Colonic mucosa (tissue), 4 donors: ENCODE measurements at places on chromosomes 11 and 22. TPM values are rescaled to one million over a fixed set of nuclear protein-coding genes. Genes with fewer than 3 reads are reported as not detected.

The UBQLNL gene
- not detected for total RNA-seq

DNA sequence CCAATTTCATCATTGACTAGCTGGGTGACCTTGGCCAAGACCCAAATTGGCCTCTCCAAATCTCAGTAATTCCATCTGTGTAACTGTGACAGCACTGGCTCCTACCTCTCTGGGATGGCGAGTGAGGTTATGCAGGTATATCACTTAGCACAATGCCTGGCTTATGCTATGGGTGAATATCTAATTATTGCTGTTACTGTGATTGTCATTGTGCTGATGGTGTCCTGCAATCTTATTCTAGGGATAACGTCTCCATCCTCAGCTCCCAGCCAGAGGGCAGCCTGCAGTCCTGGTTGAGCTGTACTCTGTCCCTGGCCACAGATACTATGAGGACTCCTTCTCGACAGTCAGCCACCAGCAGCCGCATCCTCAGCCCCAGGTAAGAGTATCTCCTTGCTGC lies 164.8 kb upstream of the SEZ6L start:
- no peak for DNase-seq
- H3K4me3 ChIP-seq, result no peak overlapping the region
- H3K4me1 ChIP-seq, result no peaks in the 10 kb centered on the region
- H3K27ac ChIP-seq, result no peak overlapping the region

GRCh38 chr11:120579611-120580031 lies 68.1 kb downstream of the GRIK4 start:
- H3K27ac ChIP-seq, result no peak overlapping the region
- no peaks in the 10 kb centered on the region for H3K4me1 ChIP-seq
- no peaks in the 10 kb centered on the region for H3K36me3 ChIP-seq
- no peaks in the 10 kb centered on the region for H3K27me3 ChIP-seq
- no peak for DNase-seq
- no peak overlapping the region for H3K4me3 ChIP-seq

GRCh38 chr11:30495437-30495836 lies 90.7 kb downstream of the MPPED2 start:
- no peak overlapping the region for H3K27ac ChIP-seq
- no peaks in the 10 kb centered on the region for H3K36me3 ChIP-seq
- H3K4me3 ChIP-seq, result no peak overlapping the region

GRCh38 chr11:80034801-80035200 lies 594.0 kb upstream of the TENM4 start:
- DNase-seq, result no peak
- H3K4me1 ChIP-seq, result no peaks in the 10 kb centered on the region
- H3K27me3 ChIP-seq, result no peaks in the 10 kb centered on the region
- no peaks in the 10 kb centered on the region for H3K36me3 ChIP-seq
- H3K4me3 ChIP-seq, result no peak overlapping the region

DNA sequence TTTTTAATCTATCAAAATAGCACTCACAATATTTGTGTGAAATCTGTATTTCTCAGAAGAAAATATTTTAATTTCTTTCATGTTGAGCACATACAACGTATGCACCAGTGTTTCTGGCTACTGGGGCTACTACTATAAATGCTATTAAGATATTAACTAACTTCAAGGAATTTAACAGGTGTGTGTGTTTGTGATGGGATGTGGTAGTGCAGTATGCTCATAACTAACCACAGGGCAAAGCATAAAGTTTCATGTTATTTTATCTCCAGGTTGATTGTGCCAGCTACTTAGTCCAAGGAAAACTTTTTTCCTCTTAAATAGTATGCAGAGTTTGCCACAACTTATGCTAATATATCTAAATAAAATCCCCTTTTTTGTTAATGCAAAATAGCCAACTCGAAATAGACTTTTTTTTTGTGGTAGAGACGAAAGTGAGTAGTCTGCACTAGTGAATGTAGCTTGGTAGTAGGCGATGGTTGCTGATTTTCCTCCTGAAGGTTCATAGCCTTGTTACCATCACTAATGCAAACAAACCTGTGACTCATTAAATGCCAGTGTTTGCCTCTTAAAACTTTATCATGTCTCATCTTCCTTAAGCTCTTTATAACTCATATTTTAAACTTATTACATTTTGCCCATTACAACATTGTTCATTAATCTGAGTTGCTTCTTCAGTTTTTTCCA lies 565.5 kb upstream of the ANO3 start:
- DNase-seq, result no peak
- H3K36me3 ChIP-seq, result no peaks in the 10 kb centered on the region
- no peak overlapping the region for H3K27ac ChIP-seq
- no peak overlapping the region for H3K4me3 ChIP-seq
- no peaks in the 10 kb centered on the region for H3K4me1 ChIP-seq
- no peaks in the 10 kb centered on the region for H3K27me3 ChIP-seq
